A549 (cell line): ENCODE measurements at places on chromosomes 3 and 15.

DNA sequence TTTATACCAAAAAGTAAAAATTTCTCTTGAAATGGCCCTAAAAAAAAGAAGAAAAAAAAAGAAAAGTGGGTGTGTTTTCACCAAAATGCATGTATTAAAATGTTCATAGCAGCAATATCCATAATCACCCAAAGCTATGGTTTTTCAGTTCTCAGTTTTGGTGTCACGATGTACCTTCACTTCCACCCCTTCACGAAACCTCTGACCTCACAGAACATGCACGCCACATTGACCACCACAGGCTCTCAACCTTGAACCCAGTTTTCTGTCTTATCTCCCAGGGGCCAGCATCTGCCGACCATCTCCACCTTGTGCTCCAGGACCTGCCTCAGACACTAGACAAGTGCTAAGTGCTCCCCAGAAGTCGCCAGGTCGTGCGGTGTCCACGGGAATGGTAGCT lies 30.4 kb downstream of the COLQ start:
- no peak for DNase-seq

- no peak for DNase-seq
These were observed 25.4 kb upstream of the LIMD1 start for GRCh38 chr3:45568848-45569762.

DNA sequence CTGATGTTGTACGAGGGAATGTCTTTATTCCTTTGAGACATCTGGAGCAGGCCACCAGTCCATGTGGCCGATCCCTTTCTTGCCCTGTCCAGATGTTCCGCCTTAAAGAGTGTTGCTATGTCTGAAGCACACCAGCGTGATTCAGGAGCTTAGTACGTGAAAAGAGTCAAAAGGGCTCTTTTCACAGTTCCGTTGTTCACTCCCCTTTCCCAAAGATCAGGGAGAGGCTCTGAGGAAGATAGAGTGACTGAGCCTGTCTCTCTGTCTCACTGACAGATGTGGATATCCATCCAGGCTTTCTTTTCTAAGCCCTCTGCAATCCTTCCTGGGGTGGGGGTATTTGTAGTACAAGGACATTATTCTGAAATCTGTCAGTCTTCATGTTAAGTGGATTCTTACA lies 262.5 kb upstream of the LRTM1 start:
- no peak for DNase-seq

DNA sequence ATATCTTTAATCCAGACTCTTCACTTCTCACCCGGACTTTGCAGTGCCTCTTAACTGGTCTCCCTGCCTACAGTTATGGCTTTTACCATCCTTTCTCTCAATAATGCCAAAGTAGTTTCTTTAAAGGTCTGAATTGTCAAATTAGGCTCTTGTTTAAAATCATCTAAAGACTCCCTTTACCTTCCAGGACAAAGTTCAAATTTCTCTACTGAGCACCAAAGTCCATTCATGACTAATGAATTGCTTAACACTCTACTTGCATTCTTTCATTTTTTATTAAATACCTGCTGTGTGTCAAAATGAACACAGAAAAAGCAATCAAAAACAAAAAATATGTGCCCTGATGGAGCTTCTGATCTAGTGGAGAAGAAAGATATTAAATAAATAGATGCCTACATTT lies 472.4 kb upstream of the UBE2E2 start:
- DNase-seq, result no peak

GRCh38 chr3:23649448-23649847 lies 156.3 kb upstream of the UBE2E1 start:
- no peak for DNase-seq

DNA sequence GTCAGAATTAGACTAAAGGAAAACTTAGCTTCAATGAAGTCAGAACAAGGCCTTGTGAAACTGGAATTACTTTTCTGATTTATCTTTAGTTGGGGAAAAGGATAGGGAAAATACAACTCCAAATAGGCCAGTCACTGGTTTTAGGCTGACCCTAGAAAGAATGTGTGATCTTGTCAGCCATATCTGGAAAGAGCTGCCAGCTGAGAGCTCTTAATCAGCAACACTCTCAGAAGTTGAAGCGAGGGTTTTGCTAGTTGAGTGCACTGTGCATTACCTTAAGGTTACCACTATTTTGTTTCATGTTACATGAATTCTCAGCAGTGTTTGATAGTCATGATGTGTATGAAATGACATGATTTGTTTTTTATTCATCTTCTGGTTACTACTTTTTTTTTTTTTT lies 905.3 kb upstream of the ALCAM start:
- DNase-seq, result no peak

- no peak for DNase-seq
These were observed 9.4 kb downstream of the MEX3B start for GRCh38 chr15:82036461-82036860.

GRCh38 chr3:152021951-152022461 lies 148.6 kb downstream of the SUCNR1 start:
- DNase-seq, result peak; percentile 58

DNA sequence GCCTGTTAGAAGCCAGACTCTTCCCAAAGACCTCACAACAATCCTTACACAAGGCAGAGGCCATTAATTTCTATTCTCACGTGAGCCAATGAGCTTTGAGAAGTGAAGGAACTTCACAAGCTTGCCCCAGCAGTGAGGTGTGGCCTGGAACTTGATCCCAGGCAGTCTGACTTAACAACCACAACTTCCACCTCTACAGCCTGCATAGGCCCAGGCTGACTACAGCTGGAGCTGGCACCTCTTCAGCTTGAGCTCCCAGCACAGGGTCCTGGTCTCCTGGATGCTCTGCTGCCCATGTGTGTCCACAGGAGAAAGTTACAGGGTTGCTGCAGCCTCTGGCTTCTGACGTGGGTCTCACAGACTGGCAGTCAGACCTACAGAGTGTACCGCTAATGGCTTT lies 111.0 kb downstream of the ERC2 start:
- DNase-seq, result no peak

DNA sequence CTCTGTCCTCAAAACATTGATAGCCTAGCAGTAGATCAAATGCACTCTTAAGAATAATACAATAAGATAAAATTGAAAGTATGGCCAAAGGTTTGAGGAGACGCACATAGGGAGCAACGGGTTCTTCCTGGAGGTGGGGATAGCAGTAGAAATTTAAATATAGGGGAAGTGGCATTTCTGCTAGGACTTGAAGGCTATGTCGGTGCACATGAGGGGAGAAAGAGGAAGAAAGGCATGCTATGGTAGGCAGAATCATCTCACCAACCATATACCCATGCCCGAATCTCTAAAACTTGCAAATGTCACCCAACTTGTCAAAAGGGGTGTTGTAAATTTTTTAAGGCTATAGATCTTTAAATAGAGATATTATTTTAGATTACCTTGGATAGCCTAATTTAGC lies 735.1 kb upstream of the LMCD1 start:
- DNase-seq, result no peak

GRCh38 chr3:27675287-27675686 lies 46.8 kb downstream of the EOMES start:
- no peak for DNase-seq

DNA sequence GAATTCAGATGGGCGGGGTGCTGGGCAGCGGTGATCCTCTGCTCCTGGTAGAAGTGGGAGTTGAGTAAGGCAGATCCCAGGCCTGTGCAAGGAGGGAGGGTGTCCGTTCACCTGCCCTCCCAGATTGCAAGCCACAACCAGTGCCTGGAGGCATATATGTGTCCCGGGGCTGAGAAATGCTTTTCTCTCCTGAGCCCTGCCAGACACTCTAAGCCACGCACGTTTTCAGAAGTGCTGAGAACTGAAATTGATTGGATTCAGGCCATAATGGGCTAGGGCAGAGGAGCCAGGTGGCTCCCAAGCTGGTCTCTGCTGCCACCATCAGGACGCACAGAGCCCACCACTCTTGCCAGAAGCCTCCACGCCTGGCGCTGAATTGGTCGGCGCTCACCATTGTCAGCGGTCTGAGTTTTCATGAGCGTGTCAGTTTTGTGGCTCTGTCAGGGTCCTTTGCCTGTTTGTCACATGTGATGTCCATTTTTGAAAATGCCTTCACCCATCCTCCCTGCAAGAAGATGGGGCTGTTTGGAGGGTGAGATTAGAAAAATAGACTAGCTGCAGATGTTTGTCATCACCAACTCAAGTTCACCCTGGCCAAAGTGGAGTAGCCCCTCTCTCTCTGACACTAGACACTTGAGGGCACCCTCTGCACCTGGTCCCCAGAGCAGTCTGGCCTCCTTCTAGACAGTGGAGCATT lies 15.4 kb upstream of the BFSP2 start:
- DNase-seq, result peak; percentile 11

DNA sequence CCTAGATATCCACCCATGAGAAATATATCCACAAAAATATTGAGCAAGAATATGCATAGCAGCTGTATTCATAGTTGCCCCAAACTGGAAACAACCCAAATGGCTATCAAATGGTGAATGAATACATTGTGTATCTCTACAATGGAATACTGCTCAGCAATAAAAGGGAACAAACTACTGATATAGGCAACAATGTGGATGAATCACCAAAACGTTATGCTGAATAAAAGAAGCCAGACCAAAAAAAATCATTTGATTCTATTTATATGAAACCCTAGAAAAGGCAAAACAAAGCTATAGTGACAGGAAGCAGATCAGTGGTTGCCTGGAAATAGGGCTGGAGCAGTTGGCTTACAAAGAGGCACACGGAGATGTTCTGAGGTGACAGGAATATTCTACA lies 15.5 kb upstream of the CMTM7 start:
- no peak for DNase-seq

DNA sequence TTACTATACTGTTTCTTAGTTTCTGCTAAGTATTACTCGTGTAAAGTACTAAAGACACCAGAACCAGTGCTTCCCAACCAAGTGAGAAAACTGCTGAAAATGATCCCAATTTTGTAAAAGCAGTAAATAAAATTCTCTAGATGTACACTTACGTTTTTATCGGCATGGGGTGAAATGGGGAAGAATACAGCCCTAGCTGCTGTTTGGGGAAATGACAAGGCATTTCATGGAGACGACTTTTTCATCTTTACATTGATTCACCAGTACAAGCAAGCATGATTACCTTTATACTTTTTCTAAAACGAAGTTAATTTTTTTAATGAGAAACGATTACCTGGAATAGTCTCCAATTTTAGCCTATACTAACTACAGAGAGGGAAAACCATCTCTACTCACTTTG lies 1.4 kb downstream of the PSMD6 start:
- no peak for DNase-seq

DNA sequence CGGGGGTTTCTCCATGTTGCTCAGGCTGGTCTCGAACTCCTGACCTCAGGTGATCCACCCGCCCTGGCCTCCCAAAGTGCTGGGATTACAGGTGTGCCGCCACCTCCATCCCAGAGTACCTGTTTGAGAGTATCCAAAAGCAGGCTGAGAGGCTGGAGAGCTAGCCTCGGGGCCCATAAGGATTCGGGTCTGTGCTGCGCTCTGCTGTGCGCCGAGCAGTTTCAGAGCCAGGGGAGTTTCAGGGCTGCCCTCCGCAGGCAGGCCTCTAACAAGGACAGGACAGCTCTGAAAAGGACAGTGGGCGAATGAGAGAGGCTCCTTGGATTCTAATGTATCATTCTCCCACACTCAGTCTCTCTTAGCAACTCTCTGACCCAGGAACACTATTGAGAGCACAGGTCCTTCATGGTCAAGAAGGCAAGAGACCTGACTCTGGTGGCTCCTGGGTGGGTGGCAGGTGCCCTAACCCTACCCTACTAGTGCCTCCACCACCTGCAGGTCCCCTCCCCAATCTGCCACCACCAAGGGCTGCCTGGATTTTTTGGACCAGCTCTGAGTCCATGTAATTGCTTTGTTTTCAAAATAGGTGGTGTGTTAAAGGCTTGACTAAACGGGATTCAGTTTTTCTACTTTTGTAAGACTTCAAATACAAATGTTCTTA lies 27.8 kb downstream of the MAGEF1 start:
- DNase-seq, result no peak

DNA sequence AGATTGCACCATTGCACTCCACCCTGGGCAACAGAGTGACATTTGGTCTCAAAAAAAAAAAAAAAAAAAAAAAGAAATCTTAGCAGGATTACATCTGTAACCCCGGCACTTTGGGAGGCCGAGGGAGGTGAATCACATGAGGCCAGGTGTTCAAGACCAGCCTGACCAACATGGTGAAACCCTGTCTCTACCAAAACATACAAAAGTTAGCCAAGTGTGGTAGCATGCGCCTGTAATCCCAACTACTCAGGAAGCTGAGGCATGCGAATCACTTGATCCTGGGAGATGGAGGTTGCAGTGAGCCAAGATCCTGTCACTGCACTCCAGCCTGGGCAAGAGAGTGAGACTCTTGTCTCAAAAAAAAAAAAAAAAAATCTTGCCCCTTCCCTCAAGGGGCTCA lies 40.4 kb downstream of the LIPC start:
- no peak for DNase-seq

GRCh38 chr3:100254168-100254777 lies 6.5 kb upstream of the TBC1D23 start:
- peak; percentile 65 for DNase-seq

GRCh38 chr3:17802950-17803349 lies 60.5 kb upstream of the TBC1D5 start:
- no peak for DNase-seq

DNA sequence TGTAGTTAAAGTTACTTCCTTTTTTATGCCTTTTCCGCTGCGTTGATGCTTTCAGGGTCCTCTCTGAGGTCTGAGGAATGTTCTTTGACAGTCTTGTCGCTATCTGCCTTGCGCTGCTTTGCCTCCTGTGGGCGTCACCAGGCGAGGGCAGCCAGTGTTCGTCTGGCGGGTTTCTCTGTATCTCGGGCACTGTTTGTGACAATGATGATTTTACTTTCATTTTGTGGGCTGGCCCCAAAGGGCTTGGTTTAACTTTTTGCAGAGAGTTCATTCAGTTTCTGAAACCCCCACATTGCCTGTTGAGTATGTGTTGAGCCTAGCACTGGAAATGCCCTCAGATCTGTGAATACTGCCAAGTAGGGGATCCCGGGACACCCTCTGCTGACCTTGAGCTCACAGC lies 24.6 kb upstream of the SACM1L start:
- no peak for DNase-seq

GRCh38 chr3:99366663-99367429 lies 271.5 kb upstream of the COL8A1 start:
- DNase-seq, result no peak

- DNase-seq, result no peak
These were observed 146.9 kb upstream of the CADPS start for GRCh38 chr3:63022114-63022513.

DNA sequence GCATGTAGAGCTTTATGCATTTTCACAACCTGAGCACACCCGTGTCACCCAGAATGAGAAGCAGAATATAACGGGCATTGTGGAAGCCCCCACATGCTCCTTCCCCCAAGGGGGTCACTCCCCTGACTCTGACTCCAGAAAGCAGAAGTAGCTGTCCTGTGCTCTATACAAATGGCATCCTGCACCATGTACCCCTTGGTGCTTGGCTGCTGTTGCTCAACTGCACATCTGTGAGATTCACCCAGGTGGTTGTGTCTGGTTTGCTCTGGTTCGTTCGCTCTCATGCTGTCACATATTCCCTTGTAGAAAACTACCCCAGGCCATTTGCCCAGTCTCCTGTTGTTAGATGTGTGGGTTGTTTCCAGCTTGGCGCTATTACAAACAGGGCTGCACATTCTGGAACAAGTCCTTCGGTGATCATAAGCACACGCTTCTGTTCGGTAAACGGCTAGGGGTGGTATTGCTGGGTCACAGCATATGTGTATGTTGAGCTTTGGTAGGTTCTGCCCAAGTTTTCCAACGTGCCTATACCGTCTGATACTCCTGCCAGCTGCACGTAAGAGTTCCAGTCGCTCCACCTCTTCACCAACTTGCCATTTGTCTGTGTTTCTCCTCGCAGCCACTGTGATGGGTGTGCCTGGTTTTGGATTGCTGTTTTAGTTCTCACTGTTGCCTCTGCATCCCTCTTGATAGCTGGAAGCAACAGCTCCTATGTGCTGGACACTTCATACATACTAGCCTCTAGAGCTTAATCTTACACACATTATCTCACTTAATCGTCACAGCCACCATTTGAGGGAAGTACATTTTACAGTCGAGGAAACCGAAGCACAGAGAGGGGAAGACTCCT lies 65.4 kb upstream of the SLC6A6 start:
- DNase-seq, result no peak
